ENCODE measurements at places on chromosomes 13 and 19. TPM values are rescaled to one million over a fixed set of nuclear protein-coding genes. Genes with fewer than 3 reads are reported as not detected.

CEACAM3 gene
- polyA plus RNA-seq = not detected

FKBP8 gene
- 142 TPM for polyA plus RNA-seq

DNA sequence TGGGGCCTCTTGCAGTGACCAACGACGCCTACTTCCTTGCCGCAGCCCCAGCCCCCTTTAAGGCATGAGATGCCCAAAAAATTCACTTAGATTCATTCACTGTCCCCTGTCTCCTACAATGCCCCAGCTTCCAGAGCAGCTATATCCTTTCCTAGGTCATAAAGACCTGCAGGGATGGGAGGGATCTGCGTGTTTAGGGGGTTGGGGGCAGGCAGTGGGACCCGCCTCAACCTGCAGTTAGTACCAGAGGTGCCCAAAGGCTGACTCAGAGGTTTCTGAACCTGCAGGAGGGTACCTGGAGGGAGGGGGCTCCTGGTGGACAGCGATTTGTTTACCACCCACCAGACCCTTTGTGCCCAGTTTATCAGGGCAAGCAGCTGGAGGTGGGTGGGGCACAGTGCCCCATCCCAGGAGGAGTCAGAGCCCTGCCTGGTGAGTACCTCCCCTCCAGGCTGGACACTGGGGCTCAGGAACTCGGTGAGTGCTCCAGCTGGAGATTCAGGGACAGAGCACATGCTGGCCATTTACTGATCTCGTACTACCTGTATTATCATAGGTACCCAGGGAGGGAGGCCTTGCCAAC, 10.1 kb downstream of the RPS28 start:
- DNase-seq = no peak

- no peak for DNase-seq
These were observed 17.5 kb downstream of the PCDH8 start for GRCh38 chr13:52830946-52831345.

GRCh38 chr19:55146705-55147273, 2.2 kb downstream of the TNNT1 start:
- DNase-seq = no peak

GRCh38 chr13:20715330-20715712, 11.8 kb downstream of the IL17D start:
- DNase-seq = no peak

- DNase-seq = peak; percentile 96
These were observed 110.5 kb downstream of the KCNRG start for GRCh38 chr13:50125554-50126262.

DNA sequence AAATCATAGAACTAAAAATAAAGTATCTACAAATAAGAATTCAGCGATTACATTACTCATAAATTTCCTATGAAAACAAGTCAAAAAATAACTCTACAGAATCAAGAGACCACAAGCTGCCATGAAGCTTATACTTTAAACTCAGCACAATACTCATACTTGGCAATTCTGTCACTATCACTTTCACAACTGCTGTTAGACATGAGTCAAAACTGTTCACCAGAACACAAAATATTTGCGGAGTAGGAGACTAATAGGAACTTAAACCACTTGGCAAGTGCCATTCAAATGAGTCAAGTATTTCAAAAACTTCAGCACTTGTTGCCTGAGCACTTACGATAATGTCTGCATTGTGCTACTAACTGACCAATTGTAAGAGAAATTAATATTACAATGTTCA, 387.8 kb upstream of the GPC6 start:
- no peak for DNase-seq

KLK15 gene
- not detected for polyA plus RNA-seq

GRCh38 chr19:55602104-55603001, 2.3 kb downstream of the ZNF524 start:
- DNase-seq = no peak

DNA sequence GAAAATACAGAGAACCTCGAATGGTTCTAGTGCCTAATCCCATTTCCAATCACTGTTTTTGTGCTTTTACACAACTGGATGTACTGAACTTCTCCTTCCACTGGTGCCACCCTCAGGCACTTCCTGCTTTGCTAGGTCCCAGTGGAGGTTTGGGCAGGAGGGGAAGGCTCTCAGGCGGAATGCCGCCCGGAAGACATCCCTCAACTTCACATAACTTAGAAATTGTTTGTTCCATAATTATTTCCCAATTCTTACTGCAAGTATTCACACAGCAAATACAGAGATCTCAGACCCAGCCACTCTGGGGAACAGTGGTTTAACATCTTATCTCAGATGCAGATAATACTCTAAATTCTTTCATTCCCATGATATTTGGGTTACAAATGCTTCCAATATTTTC, 195.7 kb upstream of the IPO5 start:
- DNase-seq = peak; percentile 51
